A549 treated with ZK216348 at 1 μM for 4 hours (cell line): ENCODE measurements at places on chromosomes 6 and 20. TPM values are rescaled to one million over a fixed set of nuclear protein-coding genes. Genes with fewer than 3 reads are reported as not detected.

ABRACL gene
- 39.1 to 71.3 TPM (median 47.1 TPM) in 5 replicates for total RNA-seq

PTK7 gene
- total RNA-seq, result 3.1 to 5.5 TPM (median 4.1 TPM) in 5 replicates

NMBR gene
- total RNA-seq, result not detected in 5 replicates

TREML2 gene
- not detected in 5 replicates for total RNA-seq

PPP1R16B gene
- total RNA-seq, result 0.11 to 0.43 TPM (median 0.18 TPM) in 5 replicates

PANK2 gene
- 51.8 to 61.7 TPM (median 56.6 TPM) in 5 replicates for total RNA-seq

TRIM31 gene
- 1.1 to 1.3 TPM (median 1.1 TPM) in 5 replicates for total RNA-seq

CLVS2 gene
- 0.02 to 0.23 TPM (median 0.13 TPM) in 5 replicates for total RNA-seq

DSP gene
- total RNA-seq, result 32.5 to 49.7 TPM (median 47.9 TPM) in 5 replicates

QKI gene
- 38.8 to 62.2 TPM (median 47.3 TPM) in 5 replicates for total RNA-seq

IRF4 gene
- total RNA-seq, result 0.15 to 2.0 TPM (median 0.40 TPM) in 5 replicates

PDE10A gene
- 27.5 to 33.7 TPM (median 30.1 TPM) in 5 replicates for total RNA-seq

MAS1 gene
- total RNA-seq, result not detected in 5 replicates

CRIP3 gene
- 0.28 to 0.64 TPM (median 0.44 TPM) in 4 of 5 replicates, not detected in the other for total RNA-seq

MATN4 gene
- total RNA-seq, result 0.13 to 0.19 TPM in 2 of 5 replicates, not detected in the others

C20orf144 gene
- 0.08 to 0.19 TPM in 2 of 5 replicates, not detected in the others for total RNA-seq

VSX1 gene
- total RNA-seq, result 0.89 to 1.2 TPM (median 1.0 TPM) in 5 replicates

SRSF6 gene
- 106 to 127 TPM (median 109 TPM) in 5 replicates for total RNA-seq

PRPH2 gene
- 0.07 TPM in 1 of 5 replicates, not detected in the others for total RNA-seq

NKAPL gene
- total RNA-seq, result not detected in 5 replicates
